Sigmoid colon (tissue), 7 donors: ENCODE measurements at places on chromosomes 5 and 9. TPM values are rescaled to one million over a fixed set of nuclear protein-coding genes. Genes with fewer than 3 reads are reported as not detected.

DNA sequence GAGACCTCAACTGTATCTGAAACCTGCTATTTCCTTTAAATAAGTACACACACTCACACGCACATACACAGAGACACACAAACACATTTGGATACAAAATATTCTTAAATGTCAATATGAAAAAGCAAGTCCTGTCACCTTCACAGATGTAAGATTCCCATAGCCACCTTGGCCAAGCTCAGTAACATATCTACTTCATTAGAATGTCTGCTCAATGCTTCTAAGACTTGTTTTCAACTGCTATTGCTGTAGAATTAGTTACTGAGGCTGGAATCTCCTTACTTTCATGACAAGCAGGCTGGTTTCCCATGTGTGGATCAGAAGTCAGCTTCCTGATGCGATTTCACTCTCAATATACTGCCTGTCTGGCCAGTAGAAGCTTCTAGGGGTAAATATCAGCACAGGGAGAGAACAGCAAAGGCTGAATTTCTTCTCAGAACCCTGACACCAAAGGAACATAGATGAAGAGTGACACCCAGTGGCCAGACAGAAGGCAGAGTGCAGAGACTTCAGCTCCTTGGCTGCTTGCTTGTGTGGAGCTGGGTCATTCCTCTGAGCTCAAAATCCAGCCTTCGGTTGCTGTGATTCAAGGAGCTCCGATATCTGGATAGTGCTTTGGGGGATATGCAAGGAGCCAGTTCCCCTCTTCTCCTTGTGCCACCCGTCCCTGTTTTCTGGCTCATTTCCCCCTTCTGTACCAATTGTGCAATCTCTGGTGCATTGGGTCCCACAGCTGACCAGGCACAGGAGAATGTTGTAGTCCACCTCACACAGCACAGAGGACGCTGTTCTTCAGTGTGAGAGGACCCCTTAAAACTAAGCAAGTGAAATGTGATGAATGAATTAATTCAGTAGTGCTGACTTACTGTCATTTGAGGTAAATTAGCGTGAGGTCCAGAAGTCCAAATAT lies 26.6 kb upstream of the ABLIM3 start:
- peak; percentile 68 for DNase-seq

GRCh38 chr5:15501091-15501791 lies 1.3 kb downstream of the FBXL7 start:
- peak; percentile 77 for DNase-seq

Gene SCGB3A2
- total RNA-seq: not detected

Gene VPS13A
- total RNA-seq: 35.3 TPM

DNA sequence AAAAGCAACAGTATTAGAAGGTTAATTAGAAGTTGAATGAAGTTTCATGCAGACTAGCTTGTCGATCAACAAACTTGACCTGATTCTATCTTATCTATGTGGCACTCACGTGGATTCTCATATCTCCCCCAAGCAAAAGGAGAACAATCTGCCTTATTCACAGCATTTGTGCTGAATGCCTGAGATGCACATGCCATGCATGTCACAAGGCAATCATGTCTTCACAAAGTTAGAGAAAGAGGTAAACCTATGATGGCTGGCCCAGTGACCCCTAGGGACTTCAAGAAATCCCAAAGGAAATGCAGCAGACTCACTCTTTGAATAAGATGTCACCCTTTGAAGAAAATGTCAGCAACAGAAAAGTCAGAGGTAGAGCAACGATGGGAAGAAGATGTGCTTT lies 17.6 kb upstream of the SHOC1 start:
- no peak for DNase-seq

GRCh38 chr9:109499631-109500410 lies 1.7 kb upstream of the PTPN3 start:
- no peak for DNase-seq

DNA sequence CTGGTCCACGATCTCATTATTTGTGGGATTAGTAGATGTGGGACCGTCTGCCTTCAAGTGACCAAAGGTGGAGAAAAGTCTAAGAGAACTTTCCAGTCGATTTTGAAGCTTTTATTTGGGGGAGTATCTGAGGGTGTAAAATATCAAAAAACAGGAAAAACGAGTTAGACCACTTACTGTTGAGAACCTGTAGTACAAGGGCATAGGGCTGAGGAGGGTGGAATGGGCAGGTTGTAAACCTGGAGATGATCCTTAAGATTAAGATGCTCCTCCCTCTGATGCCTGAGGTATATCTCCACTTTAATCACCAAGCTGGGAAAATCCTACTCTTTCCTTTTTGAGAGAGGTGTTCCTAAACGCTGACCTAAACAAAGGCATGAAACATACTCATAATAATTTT lies 32.0 kb upstream of the GTF2H2C start:
- DNase-seq: no peak

Gene SLC22A4
- total RNA-seq: 3.4 TPM

Gene UAP1L1
- total RNA-seq: 3.9 TPM

- no peak for DNase-seq
These were observed 626.5 kb downstream of the PDE4D start for GRCh38 chr5:59267033-59267432.

Gene SLC25A51
- total RNA-seq: 25.0 TPM

DNA sequence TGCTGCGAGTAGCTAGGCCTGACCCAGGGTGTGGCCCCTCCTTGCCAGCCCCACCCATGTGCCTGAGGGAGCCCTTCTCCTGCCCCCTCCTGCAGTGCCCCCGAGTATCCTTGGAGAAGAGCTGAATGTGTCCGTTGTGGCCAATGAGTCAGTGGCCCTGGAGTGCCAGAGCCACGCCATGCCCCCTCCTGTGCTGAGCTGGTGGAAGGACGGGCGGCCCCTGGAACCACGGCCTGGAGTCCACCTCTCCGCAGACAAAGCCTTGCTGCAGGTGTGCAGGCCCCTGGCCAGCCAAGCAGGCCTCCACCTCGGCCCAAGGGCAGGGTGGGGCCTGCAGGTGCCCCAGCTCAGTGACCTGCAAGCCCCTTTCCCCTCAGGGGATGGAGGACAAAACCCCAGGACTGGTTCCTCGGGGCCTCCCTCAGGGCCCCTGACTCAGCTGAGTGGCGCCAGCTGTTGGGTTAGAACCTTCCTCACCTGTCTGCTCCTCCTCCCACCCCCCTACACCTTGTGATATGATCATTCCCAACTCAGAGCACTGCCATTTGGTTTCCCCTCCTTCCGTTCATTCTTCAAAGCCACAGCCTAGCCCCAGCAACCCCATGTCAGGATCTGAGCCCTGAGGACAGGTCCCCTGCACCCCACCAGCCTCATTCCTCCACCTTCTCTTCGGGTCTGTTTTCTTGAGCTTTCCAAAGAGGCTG lies 80.0 kb upstream of the ASS1 start:
- no peak for DNase-seq

DNA sequence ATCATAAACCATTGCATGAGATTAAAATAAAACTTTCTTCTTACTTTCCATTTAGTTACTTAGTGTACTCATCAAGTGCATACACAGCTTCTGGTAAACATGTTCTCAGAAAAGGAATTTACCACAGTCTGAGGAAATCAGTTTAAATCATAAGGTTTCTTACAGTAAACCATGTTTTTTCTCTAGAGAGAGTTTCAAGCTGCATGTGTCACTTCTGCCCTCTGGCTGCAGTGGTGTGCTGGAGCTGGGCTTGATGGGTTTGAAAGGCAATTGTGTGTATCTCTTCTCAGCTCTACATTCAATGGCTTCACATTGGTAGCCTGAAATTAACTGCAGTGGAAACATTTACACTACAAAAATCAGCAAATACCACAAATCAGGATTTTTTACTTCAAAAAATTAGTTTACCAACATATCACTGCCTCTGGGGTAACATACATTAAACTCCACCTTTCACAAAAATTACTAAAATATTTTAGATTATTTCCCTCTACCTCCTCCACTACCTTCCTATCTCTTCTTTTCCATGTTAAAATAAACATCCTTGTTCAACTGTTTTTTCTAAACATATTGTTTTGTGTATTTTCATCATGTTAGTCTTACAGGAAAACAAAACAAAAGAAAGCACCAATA lies 414.3 kb downstream of the ANXA1 start:
- DNase-seq: no peak

Gene CCL27
- total RNA-seq: not detected

Gene HMMR
- not detected for total RNA-seq

GRCh38 chr5:45417285-45417998 lies 278.7 kb downstream of the HCN1 start:
- no peak for DNase-seq

- no peak for DNase-seq
These were observed 4.7 kb downstream of the ERCC6L2 start for GRCh38 chr9:95880021-95880690.

GRCh38 chr9:132242621-132243155 lies 80.8 kb downstream of the NTNG2 start:
- no peak for DNase-seq

DNA sequence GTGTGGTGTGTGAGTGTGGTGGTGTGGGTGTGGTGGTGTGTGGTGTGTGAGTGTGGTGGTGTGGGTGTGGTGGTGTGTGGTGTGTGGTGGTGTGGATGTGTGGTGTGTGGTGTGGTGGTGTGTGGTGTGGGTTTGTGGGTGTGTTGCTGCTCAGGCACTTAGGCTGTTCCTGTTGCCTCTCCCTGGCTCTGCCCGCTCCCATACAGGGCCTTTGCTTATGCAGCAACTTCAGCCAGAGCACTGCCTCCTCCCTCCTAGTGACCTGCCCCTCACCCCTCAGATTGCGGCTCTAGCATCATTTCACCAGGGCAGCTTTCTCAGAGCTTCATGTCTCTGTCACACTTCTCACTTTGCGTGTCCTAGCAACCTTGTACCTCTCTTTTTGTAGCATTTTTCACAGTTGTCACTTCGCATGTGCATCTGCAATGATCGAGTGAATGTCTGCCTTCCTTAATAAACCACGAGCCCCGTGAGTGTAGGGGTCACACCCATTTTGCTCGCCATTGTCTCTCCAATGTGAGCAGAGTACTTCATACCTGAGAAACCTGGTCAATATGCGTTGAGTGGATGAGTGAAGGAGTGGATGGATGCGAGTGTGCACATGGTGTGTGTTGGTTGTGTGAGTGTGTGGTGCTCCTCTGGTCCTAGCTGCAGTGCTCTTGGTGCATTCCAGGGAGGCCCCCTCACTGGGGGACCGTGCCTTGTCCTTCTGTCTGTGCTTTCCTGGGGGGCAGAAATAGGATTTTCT lies 167.9 kb upstream of the PANK3 start:
- no peak for DNase-seq

Gene GTF2H2
- total RNA-seq: 34.2 TPM

DNA sequence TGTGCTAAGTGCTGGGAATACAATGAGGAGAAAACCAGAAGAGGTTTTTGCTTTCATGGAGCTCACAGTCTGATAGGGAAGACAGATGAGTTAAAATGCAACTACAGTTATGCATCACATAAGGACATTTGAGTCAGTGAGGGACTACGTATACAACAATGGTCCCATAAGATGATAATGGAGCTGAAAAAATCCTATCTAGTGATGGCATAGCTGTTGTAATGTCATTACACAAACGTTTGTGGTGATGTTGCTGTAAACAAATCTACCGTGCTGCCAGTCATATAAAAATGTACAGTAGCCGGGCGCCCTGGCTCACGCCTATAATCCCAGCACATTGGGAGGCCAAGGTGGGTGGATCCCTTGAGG lies 110.1 kb upstream of the RAD23B start:
- no peak for DNase-seq

Gene FAM153A
- total RNA-seq: 1.5 TPM

DNA sequence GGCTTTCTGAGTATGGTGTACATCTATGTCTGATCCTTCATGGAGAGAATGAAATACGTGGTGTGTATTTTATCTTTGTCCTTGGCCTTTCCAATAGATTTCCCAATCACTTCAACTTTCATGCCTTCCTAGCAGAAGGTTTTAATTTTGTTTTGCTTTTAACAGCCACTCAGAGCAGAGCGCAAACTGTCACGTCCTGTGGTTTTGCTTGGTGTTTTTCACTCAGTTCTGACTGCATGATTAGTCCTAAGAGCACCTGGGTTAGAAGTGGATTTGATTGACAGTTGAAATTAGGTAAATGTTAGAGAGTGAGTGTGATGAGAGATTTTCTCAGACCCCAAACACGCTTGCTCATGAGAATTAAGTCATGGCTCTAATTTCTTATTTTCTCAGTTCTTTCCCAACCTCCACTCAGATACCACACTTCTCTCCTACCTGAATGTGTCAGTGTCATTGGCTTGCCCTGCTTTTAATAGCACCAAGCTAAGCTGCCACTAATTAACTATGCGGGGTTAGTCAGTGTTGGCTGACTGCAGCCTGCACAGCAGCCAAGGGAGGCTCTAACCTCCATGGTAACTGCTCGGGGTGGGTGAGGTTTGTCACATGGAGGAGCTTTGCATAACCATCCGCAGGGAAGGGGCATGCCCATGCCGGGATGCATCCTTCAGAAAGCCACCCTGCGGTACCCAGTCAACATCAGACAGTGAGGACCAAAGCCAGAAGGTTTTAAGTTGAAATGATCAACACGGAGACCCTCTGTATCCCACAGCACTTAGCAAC lies 173.4 kb downstream of the NR3C1 start:
- DNase-seq: peak; percentile 32

DNA sequence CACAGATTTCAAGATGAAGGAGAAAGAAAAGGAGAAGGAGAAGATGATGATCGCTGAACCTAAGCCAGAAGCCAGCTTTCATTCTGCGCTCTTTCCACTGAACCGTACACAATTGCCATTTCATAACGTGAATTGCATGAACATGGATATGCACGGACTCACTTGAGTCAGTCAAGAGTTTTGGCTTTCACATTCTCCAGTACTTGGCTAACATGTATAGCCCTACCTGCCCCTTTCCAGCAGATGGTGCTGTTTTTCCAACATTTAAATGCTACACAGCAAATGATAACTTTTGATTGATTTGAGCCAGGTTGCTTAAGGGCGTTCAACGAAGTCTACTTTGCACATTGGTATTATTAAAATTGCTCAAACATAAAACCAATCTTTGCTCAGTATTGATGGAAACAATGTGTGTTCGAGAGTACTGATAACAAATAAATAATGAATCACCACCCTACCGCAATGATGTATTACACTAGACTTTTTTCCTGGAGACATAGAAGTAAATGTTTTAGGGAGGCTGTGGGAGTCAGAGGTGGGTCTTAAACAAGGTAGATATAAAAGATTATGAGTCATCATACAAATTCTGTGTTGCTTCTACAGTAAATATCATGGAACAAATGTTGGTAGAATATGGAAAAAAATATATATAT lies 196.4 kb downstream of the TRPM3 start:
- DNase-seq: no peak

GRCh38 chr5:67520161-67520908 lies 323.7 kb upstream of the CD180 start:
- no peak for DNase-seq

DNA sequence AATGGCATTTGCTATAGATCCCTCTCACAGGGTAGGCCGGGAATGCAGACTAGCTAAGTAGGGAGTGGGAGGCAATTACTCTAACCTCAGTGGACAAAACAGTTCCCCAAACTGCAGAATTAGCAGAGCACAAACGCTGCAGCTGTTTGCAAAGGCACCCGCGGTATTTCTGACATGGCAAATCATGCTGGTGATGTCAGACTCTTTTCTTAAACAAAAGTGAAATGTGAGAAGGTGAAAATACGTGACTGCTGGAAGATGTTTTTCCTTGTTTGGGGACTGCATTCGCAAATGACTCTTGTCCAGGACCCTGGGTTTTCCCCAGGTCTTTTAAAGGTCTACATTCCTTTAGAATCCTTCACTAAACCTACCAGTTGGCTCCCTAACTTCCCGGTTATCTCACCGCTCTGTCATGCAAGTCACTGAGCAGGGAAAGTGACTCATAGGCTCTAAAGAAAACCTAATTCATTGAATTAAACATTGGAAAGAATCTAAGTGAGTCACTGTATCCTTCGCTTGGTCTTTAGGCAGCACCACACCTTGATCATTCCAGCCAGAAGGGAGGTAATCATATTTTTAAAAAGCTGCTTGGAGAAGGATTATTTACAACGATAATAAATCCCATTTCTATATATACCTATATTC lies 91.5 kb upstream of the DNAH5 start:
- no peak for DNase-seq

- no peak for DNase-seq
These were observed 13.5 kb downstream of the CREBRF start for GRCh38 chr5:173069671-173070070.
